CMK (cell line): ENCODE measurements at places on chromosomes 2 and 18.

DNA sequence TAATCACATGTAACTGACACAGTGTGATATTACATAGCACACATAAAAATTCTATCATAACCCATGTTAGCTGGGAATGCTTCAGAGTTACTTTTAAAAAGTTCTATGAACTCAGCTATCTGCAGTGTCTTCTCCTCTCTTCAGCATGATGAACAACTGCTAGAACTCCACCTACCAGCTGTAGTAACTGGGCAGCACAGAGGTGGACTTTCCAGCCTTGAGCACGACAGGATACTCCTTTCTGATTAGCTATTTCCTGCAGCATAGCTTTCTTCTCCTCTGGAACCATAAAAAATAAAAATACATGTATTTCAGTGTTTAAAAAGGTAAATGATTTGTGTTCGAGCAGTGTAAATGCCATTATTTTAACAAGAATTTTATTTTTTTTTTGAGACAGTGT lies 59.5 kb upstream of the AMMECR1L start:
- DNase-seq: no peak

DNA sequence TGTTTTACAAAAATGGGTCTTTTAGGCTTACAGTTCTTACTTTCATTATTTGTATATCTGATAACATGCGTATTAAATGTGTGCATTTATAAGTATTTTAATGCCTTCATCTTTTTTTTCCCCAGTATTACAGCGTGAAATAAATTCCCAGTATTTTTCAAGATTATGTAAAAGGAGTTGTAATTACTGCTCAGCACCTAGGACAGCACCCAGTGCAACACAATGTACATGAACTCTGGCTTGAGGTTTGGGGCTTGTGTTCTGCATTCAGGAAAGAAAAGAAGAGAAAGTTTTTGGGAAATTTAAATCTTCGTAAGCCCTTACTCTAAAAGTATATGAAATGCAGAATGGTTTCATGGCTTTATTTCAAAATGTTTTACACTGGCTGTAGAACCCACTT lies 16.7 kb downstream of the ZNF638 start:
- no peak for DNase-seq

DNA sequence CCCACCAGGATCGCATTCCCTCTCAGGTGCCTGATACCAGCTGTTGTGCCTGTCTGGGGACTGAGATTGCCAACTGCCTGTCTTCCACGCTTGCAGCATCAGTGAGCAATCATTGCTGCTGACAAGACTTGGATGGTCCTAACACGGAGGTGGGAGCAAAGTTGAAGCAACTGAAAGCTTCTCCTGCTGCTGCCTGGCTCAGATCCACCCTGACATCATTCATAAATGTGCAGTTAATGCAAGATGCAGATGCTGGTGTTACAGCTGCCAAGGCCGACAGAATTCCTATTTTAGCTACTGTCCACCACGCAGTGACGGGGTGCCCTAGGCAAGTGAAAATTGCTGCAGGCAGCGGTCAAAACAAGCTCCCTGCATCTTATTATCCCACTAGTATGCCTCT lies 131.4 kb downstream of the VWC2L start:
- DNase-seq: no peak

DNA sequence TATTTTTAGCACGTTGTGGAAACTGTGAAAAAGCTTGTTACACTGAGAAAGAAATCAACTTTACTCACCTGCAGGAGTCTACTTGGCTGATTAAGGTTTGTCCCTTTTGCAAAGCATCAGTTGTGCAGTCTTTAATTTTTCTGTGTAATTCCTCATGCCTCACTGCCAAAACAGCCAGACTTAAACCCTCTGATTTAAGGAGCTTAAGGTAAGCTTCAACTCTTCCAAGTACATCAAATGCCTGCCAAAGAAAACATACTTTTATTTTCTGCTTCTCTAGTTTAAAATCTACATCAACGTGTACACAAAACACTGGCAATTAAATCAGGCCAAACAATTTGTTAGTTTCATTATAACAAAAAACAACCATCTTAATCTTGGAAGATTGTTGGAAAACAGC lies 98.0 kb upstream of the TTN start:
- no peak for DNase-seq

DNA sequence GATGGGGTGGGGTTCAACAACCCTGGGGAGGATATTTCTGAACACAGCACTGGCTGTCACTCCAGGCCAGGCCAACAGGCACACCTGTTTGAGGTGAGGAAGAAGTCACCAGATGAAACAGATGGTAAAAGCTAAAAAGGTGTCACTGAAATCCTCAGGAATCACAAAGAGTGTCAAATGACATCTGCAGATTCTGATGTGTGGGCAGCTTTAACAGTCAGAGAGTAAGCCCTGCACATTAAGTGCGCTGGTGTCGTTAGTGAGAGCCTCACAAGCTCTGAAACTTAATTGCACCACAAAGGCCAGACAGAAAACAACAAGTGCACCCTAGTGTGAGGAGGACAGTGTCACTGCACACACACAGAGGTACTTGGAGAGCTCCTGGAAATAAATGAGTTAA lies 13.6 kb downstream of the FLACC1 start:
- no peak for DNase-seq

DNA sequence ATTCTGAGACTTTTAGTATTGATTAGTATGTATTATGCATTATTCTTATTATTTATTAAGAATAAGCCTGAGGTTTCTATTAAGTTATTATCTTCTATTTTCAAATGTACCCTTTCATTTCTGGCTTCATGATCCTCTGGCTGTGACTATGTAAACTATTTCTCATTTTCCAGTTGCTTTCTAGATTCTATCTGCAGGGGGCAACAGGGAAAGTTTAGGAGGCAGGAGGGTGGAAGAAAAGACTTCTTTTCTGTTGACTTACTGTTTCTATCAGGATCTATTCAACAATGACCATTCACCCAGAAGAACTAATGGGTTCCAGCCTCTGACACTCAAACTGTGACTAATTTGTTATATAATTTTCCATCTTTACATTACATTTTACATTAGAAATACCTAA lies 653.4 kb upstream of the FSHR start:
- DNase-seq: no peak

GRCh38 chr18:22822841-22823508 lies 110.2 kb upstream of the RBBP8 start:
- DNase-seq: no peak

DNA sequence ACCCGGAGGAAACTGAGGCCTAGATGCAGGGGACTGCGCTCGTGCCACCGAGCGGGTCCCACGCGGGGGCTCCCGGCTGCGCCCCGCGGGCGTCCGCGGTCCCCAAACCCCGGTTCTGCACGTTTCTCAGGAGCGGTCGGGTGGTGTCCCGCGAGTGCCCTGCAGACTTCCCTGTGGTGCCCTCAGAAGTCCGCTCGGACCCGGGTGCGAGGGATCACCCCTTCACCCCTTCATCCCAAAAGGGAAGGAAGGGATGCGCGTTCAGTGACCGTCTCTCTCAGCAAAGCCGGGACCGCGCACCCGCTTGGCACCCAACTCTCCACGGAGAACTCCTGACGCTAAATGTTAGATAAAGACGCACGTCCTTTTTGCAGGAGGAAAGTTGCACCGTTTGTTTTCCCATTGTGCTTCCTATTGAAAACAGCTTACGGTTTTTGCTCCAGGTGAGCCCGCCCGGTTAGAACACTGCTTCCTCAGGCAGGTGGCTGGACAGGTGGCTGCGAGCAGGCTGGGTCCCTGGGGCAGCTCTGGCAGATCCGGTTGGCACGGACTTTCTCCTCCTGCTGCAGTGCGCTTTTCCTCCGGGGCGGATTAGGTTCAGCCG lies 779 bp downstream of the DGKD start:
- no peak for DNase-seq
